Stimulated activated CD8-positive, alpha-beta memory T cell treated with anti-CD3 and anti-CD28 coated beads, Interleukin-2, amount 100 ng/mL, for 1 hour (primary cell): ENCODE measurements at places on chromosomes 3 and 15.

DNA sequence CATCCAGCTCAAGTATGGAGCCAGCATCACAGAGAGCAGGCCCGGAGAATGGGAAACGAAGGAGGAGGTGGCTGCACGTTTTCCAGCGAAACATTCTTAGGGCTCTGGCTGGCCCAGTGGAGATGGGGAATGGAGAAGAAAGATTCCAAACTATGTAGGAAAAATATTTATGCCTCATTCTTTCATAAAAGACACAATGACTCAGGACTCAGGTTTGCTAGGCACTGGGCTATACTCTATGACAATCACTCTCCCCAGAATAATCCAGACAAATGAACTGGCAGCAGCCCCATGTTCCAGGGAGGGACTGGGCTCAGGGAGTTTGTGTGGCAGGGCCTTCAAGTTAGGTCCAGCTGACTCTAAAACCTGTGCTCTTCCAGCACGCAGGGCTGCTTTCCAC lies 110.8 kb upstream of the RAD18 start:
- DNase-seq: no peak

- DNase-seq: no peak
Observed at GRCh38 chr15:57053470-57053869, 135.0 kb downstream of the TCF12 start.

DNA sequence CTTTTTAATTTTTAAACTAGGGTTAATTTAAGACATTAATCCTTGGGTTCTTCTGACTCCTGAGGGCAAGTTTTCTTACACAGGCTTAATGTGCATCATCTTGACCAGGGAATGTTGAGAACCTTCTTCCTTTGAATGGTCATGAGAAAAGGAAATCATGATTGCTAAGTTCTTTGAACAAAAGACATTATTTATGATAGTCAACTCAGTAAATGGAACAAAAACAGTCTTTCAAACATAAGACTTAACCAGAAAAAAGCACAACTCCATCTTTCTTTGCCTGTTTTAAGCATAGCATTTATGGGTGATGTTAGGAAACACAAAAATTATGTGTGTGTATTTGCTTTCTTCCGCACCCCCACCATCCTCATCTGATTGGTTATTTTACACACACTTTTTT lies 5.4 kb downstream of the TLNRD1 start:
- DNase-seq: no peak

GRCh38 chr15:62505762-62506161 lies 340.7 kb upstream of the C2CD4B start:
- no peak for DNase-seq
